ENCODE measurements at places on chromosomes 4 and X.

DNA sequence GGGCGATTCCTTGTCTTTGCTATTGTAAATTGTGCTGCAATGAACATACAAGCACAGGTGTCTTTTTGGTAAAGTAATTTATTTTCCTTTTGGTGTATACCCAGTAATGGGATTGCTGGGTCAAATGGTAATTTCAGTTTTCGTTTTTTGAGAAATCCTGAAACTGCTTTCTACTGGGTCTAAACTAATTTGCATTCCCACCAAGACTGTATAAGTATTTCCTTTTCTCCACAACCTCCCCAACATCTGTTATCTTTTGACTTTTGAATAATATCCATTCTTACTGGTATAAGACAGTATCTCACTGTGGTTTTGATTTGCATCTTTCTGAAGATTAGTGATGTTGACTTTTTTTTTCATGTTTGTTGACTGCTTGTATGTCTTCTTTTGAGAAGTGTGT, 2506.0 kb downstream of the PCDH7 start:
- no peak for DNase-seq

DNA sequence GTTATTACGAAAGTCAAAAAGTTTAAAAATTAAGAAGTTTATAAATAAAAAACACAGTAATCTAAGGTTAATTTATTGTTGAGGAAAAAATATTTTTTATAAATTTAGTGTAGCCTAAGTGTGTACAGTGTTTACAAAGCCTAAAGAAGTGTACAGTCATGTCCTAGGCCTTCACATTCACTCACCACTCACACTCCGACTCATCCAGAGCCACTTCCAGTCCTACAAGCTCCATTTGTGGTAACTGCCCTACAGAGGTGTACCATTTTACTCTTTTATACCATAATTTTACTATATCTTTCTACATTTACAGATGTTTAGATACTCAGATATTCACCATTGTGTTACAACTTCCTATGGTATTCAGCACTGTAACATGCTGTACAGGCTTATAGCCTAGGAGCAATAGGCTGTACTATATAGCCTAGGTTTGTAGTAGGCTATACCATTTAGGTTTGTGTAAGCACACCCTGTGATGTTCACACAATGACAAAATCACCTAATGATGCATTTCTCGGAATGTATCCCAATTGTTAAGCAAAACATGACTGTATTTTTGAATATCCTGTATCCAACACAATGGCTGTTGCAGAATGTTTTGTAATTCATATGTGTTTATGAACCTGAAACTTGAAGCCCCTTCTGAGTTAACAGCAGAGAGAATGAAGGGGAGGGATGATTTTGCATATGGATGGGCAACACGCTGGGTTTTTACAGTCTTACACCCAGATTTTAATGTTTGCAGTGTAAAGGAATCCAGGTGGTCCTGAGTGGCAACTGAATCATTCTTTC, 3.1 kb downstream of the PPBP start:
- DNase-seq: no peak

DNA sequence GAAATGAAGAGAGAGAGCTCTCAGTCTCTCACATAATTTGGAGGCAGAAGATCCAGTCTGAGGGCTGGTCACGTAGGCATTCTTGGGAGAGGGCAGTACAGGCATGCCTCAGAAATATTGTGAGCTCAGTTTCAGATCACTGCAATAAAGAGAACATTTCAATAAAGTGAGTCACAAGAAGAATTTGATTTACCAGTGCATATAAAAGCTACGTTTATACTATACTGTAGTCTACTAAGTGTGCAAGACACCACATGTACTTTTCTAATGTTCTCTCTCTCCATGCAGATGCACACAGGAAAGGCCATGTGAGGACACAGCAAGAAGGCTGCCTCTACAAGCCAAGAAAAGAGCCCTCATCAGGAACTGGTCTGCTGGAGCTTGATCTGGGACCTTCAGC, 583.5 kb upstream of the FAT1 start:
- DNase-seq: no peak

GRCh38 chrX:133414406-133415275, 648 bp downstream of the GPC4 start:
- no peak for DNase-seq

DNA sequence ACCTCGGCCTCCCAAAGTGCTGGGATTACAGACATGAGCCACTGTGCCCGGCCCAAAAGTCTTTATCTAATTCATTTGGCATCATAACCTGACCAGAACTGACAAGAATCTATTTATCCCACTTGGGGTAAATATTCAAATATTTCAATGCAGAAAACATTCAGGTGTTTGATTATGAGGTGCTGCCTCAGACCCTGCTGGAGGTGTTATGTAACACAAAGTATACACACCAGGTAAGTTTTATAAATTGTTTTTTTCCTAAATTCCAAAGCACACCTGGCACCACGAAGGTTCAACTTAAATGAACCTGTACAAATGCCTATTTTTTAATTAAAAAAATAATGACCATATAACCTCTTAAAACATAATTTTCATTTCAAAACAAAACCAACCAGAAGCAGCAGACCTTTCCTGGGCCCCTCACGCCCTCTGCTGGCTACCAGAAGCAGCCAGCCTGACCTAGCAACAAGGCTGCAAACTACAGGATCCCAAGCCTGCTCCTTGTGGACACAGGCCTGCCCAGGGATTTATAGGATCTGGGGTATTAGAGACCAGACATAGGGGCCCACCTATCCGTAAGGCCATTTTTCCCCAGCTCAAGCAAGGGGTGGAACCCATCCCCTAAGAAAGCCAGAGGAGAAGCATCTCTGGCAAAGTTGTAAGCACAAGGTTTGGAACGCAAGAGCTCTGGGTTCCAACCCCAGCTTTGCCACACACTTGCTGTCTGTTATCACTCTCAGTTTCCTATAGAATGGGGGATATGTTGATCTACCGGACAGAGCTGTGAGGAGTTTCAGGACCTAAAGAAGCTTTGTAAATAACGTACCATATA, 11.7 kb downstream of the OTUD5 start:
- peak; percentile 62 for DNase-seq

DNA sequence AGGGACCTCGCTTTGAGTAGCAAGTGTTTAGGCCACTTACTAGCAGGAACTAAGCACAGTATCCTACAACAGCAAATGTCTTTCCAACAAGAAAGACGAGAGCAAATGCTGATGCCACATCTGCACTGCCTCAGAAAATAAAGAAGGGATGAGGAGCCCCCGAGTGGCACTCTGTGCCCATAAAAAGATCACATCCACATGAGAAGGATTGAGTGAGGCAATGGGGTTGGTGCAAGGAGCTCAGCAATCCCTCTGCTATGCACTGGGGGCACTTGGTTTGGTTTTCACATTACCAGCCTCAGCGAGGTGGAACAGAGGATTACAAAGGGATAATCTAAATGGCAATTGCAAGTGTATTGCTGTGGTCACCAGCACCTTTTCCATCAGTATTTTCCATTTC, 252.8 kb upstream of the SLC7A11 start:
- DNase-seq: no peak

- no peak for DNase-seq
Observed at GRCh38 chr4:119731146-119731742, 102.6 kb upstream of the PDE5A start.
